ENCODE measurements at places on chromosomes 7 and 10. TPM values are rescaled to one million over a fixed set of nuclear protein-coding genes. Genes with fewer than 3 reads are reported as not detected.

The CLEC5A gene
- total RNA-seq: 0.13 TPM

The TFAM gene
- 37.5 TPM for total RNA-seq

The HACD1 gene
- 101 TPM for total RNA-seq

The SAP25 gene
- 0.98 TPM for total RNA-seq

The STEAP1B gene
- total RNA-seq: 3.1 TPM

The TBATA gene
- total RNA-seq: not detected

The SRGN gene
- 22.1 TPM for total RNA-seq

The PAPOLB gene
- 0.22 TPM for total RNA-seq

The FZD1 gene
- 12.5 TPM for total RNA-seq

The SEMA3E gene
- 2.5 TPM for total RNA-seq

The PCDH15 gene
- 0.27 TPM for total RNA-seq

The LBX1 gene
- 3.3 TPM for total RNA-seq

The ZNF212 gene
- 5.4 TPM for total RNA-seq

The FLNC gene
- total RNA-seq: 339 TPM

The FAM20C gene
- 24.0 TPM for total RNA-seq

The ELN gene
- 142 TPM for total RNA-seq

The ZNF722 gene
- total RNA-seq: not detected

The MACC1 gene
- 0.09 TPM for total RNA-seq

The VWDE gene
- total RNA-seq: 1.6 TPM

The TAS2R41 gene
- total RNA-seq: not detected

The KCNH2 gene
- 9.7 TPM for total RNA-seq

The MSMB gene
- total RNA-seq: not detected

The CYP26C1 gene
- 0.09 TPM for total RNA-seq

The VTI1A gene
- 23.5 TPM for total RNA-seq

The MINPP1 gene
- total RNA-seq: 12.1 TPM

The MYL10 gene
- 14.8 TPM for total RNA-seq

The CLIP2 gene
- total RNA-seq: 11.0 TPM

The TBXAS1 gene
- 4.4 TPM for total RNA-seq

The CLCN1 gene
- 1.1 TPM for total RNA-seq

The SLC13A1 gene
- total RNA-seq: not detected
